Keratinocyte (primary cell): ENCODE measurements at places on chromosomes 6 and 20. TPM values are rescaled to one million over a fixed set of nuclear protein-coding genes. Genes with fewer than 3 reads are reported as not detected.

DNA sequence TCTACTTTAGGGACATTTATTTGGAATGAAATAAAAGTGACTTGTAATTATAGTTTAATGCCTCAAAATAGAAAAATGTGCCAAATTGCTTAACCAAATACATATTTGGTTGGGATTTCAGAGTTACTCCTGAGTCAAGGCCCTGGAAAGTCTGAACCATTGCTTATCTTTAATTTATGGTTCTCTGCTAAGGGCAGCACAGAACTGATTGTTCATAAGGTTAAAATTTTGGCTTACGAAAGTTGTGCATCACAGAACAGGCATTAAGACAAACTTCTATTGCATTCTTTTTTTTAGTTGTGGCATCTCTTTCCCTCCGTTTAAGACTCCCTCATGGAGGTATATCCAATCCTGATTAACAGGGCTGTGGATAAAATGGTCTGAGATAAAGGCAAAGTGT is 92.2 kb upstream of the TENT5A start:
- H3K27ac ChIP-seq: no peak overlapping the region
- no peaks in the 10 kb centered on the region for H3K4me1 ChIP-seq
- H3K4me3 ChIP-seq: no peak overlapping the region
- DNase-seq: no peak
- H3K27me3 ChIP-seq: no peaks in the 10 kb centered on the region
- H3K36me3 ChIP-seq: no peaks in the 10 kb centered on the region

NKAIN4 gene
- polyA plus RNA-seq: not detected in 3 replicates

- H3K27ac ChIP-seq: no peak overlapping the region
- H3K36me3 ChIP-seq: peaks cover 3% of the 10 kb centered on the region
- no peaks in the 10 kb centered on the region for H3K27me3 ChIP-seq
- DNase-seq: no peak
Observed at GRCh38 chr6:108591040-108591816, 30.5 kb downstream of the FOXO3 start.

HLA-DRB1 gene
- polyA plus RNA-seq: 0.12 to 0.54 TPM (median 0.31 TPM) in 3 replicates

GRCh38 chr6:146423452-146423851 is 120.2 kb upstream of the RAB32 start:
- H3K27ac ChIP-seq: no peak overlapping the region
- H3K36me3 ChIP-seq: no peaks in the 10 kb centered on the region
- H3K27me3 ChIP-seq: no peaks in the 10 kb centered on the region
- no peak overlapping the region for H3K4me3 ChIP-seq
- H3K4me1 ChIP-seq: no peaks in the 10 kb centered on the region

JPH2 gene
- polyA plus RNA-seq: 2.5 to 2.9 TPM (median 2.8 TPM) in 3 replicates

- no peak overlapping the region for H3K27ac ChIP-seq
- no peak for DNase-seq
- no peak overlapping the region for H3K4me3 ChIP-seq
- no peaks in the 10 kb centered on the region for H3K27me3 ChIP-seq
- H3K36me3 ChIP-seq: no peaks in the 10 kb centered on the region
- no peaks in the 10 kb centered on the region for H3K4me1 ChIP-seq
Observed at GRCh38 chr6:51857134-51857533, 230.3 kb downstream of the PKHD1 start.

IL17F gene
- not detected in 3 replicates for polyA plus RNA-seq

- H3K4me1 ChIP-seq: no peaks in the 10 kb centered on the region
- DNase-seq: no peak
- H3K27me3 ChIP-seq: no peaks in the 10 kb centered on the region
- H3K27ac ChIP-seq: no peak overlapping the region
- no peak overlapping the region for H3K4me3 ChIP-seq
Observed at GRCh38 chr6:103409475-103409874, 1450.2 kb downstream of the HACE1 start.

MLN gene
- not detected in 3 replicates for polyA plus RNA-seq

GRCh38 chr6:22325481-22325880 is 28.6 kb upstream of the PRL start:
- no peaks in the 10 kb centered on the region for H3K4me1 ChIP-seq
- no peak overlapping the region for H3K4me3 ChIP-seq
- no peak overlapping the region for H3K27ac ChIP-seq
- H3K27me3 ChIP-seq: no peaks in the 10 kb centered on the region
- no peak for DNase-seq
- H3K36me3 ChIP-seq: no peaks in the 10 kb centered on the region

POU3F2 gene
- not detected in 3 replicates for polyA plus RNA-seq

GRCh38 chr20:20036756-20037155 is 15.5 kb downstream of the CRNKL1 start:
- no peaks in the 10 kb centered on the region for H3K4me1 ChIP-seq
- H3K27me3 ChIP-seq: no peaks in the 10 kb centered on the region
- peaks cover 23% of the 10 kb centered on the region for H3K36me3 ChIP-seq
- H3K4me3 ChIP-seq: no peak overlapping the region
- DNase-seq: no peak

DNA sequence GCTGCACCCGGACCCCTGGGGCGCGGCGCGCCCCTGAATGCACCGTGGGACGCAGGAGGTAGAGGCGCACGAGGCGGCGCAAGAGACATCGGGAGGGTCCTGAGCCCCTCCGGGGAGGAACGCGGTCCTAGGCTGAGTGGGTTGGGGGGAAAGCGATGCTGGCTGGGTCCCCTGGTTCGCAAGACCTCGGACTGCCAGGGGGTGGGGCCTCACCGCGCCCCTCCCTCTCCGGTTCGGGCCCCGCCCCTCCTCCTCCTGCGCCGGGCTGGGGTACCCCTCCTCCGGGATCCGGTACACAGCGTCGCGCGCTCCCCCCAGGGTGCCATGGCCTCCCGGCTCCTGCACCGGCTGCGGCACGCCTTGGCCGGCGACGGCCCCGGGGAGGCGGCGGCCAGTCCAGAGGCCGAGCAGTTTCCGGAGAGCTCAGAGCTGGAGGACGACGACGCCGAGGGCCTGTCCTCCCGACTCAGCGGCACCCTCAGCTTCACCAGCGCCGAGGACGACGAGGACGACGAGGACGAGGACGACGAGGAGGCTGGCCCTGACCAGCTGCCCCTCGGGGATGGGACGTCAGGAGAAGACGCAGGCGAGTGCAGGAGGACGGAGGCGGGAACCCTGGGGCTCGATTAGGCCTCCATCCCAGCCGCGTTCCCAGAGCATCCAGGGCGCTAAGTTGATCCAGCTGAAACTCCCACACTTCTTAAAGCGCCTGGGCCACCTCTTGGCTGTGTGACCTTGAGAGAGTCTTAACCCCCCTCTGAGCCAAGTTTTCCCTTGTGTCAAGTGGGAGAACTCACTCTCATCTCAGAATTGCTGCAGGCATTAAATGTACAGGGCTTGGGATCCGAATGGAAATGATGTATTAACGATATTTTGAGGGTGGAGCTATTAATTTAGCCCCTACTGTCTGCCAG is 541 bp downstream of the SNX21 start:
- peak overlapping the region; percentile 85 for H3K4me3 ChIP-seq
- H3K27me3 ChIP-seq: no peaks in the 10 kb centered on the region
- H3K36me3 ChIP-seq: no peaks in the 10 kb centered on the region

GRCh38 chr6:122696853-122697252 is 82.7 kb upstream of the FABP7 start:
- no peaks in the 10 kb centered on the region for H3K36me3 ChIP-seq
- H3K27me3 ChIP-seq: no peaks in the 10 kb centered on the region
- H3K4me1 ChIP-seq: peaks cover 23% of the 10 kb centered on the region
- H3K27ac ChIP-seq: peak overlapping the region; percentile 73
- DNase-seq: peak; percentile 86

- peak; percentile 25 for DNase-seq
- no peaks in the 10 kb centered on the region for H3K27me3 ChIP-seq
- H3K4me1 ChIP-seq: peaks cover 12% of the 10 kb centered on the region
- H3K36me3 ChIP-seq: peaks cover 5% of the 10 kb centered on the region
- H3K27ac ChIP-seq: peak overlapping the region; percentile 11
Observed at GRCh38 chr6:154410619-154411072, 54.0 kb upstream of the IPCEF1 start.

GRCh38 chr6:149889326-149889725 is 8.6 kb downstream of the RAET1E start:
- no peak for DNase-seq
- H3K4me3 ChIP-seq: no peak overlapping the region
- peak overlapping the region; percentile 82 for H3K27ac ChIP-seq
- no peaks in the 10 kb centered on the region for H3K36me3 ChIP-seq
- H3K27me3 ChIP-seq: no peaks in the 10 kb centered on the region
- H3K4me1 ChIP-seq: peaks cover 60% of the 10 kb centered on the region

ULBP1 gene
- 1.7 to 2.4 TPM (median 2.2 TPM) in 3 replicates for polyA plus RNA-seq

DNA sequence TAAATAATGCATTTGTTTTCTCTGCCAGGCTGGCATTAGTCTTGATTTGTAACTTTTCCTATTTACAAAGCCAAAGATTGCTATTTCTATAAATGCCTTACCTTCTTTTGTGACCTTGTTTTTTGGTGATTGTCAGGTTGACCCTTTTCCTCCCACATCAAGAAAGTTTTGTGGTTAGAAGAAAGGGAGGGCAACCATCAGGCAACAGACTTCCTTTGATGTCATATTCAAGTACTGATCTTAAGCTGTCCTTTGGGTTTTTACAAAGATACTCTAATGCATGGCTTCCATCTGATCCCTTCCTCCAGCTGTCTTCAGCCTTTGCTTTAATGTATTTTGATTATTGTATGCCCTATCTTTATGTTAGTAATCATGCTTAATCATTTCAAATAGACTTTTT is 23.9 kb downstream of the RNF217 start:
- peaks cover 43% of the 10 kb centered on the region for H3K4me1 ChIP-seq
- H3K4me3 ChIP-seq: no peak overlapping the region
- no peak for DNase-seq
- no peaks in the 10 kb centered on the region for H3K27me3 ChIP-seq

EYS gene
- polyA plus RNA-seq: 0.17 to 0.34 TPM (median 0.24 TPM) in 3 replicates

DNA sequence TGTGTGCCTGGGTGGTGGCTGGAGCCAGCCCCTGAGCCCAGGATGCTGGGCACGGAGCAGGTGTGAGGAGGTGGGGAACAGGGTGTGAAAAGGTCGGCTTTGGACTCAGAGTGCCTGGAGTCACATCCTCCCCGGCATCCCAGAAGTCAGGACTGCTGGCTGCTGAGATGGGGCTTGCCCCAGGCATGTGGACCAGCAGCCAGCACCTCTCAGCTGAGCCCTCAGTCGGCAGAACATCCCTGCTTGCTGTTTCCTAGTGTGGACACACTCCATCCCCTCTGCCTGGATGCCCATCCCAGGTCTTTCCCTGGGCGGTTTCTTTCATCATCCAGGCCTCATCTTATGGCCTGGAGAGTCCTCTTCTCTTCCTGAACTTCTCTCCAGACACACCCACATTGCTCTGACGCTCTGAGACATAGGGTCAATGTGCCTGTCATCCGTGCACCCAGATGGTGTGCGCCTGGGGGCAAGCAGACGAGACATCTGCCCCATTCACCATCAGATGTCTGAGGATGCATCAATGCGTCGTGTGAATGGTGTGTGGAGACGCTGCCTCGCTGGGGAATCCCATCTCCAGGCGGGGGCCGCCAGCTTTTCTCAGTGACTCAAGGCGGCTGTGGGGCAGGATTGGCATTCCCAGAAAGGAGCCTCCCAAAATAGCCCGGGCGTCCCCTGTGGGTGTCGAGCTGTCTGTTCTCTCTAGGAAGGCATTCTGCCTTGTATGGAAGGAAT is 104.2 kb downstream of the SYCP2 start:
- peaks cover 40% of the 10 kb centered on the region for H3K4me1 ChIP-seq
- no peaks in the 10 kb centered on the region for H3K36me3 ChIP-seq
- H3K27ac ChIP-seq: no peak overlapping the region
- H3K4me3 ChIP-seq: no peak overlapping the region

- H3K27me3 ChIP-seq: peaks cover 11% of the 10 kb centered on the region
- no peak overlapping the region for H3K27ac ChIP-seq
- H3K4me1 ChIP-seq: no peaks in the 10 kb centered on the region
Observed at GRCh38 chr6:75486850-75487518, 6.6 kb downstream of the FILIP1 start.

SIRPD gene
- not detected in 3 replicates for polyA plus RNA-seq

DNA sequence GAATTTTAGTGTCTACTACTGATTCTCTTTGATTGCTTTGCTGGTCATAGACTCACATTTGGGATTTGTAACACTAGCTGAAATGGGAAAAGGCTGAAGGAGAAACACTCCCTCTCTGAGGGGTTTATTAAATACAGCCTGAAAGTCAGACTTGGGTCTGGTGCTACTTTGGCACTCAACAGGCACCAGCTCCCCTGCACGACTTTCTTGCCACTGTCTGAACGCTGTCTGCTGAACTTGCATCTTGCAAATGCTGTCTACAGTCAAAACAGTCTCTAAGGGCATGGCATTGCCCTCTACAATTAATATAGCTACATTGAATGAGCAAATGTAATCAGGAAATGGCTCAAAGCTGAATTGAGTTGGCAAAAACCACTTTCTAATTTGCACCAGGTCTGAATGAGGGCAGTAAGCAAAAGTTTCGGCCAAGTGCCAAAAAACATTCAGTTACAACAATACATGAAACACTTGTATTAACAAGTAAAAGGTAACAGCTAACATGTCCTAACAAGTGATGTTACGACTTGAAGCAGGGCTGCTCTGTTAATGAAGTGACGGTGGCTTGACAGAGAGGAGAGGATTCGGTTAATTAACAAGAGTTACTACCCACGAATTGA is 119.5 kb downstream of the FOXC1 start:
- H3K27ac ChIP-seq: no peak overlapping the region
- no peak overlapping the region for H3K4me3 ChIP-seq
- peaks cover 21% of the 10 kb centered on the region for H3K4me1 ChIP-seq
- peak; percentile 68 for DNase-seq
- H3K36me3 ChIP-seq: no peaks in the 10 kb centered on the region

AMD1 gene
- 51.4 to 105 TPM (median 90.9 TPM) in 3 replicates for polyA plus RNA-seq

GSTA3 gene
- polyA plus RNA-seq: not detected in 3 replicates

DNA sequence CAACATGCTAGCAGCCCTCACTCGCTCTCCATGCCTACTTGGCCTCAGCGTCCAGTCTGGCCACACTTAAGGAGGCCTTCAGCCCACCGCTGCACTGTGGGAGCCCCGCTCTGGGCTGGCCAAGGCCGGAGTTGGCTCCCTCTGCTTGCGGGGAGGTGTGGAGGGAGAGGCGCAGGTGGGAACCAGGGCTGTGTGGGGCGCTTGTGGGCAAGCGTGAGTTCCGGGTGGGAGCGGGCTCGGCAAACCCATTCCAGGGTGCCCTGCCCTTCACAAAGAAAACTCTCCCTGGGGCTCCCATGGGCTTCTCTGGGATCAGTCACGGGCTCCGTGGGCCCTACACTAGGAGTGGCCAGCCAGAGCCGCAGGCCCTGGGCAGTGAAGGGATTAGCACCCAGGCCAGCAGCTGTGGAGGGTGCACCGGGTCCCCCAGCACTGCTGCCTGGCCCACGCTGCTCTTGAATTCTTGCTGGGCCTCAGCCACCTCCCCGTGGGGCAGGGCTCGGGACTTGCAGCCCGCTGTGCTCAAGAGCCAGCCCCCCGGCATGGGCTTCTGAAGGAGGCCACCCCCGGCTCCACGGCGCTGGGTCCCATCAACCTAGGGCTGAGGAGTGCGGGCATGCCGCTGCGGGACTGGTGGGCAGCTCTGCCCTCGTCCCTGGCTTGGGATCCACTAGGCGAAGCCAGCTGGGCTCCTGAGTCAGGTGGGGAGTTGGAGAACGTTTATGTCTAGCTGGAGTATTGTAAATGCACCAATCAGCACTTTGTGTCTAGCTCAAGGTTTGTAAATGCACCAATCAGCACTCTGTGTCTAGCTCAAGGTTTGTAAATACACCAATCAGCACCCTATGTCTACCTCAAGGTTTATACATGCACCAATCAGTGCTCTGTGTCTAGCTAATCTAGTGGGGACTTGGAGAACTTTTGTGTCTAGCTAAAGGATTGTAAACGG is 273.6 kb upstream of the SULF2 start:
- H3K27me3 ChIP-seq: peaks cover 3% of the 10 kb centered on the region
- no peak for DNase-seq

SLC32A1 gene
- not detected in 3 replicates for polyA plus RNA-seq

GRCh38 chr6:116666869-116667268 is 1.7 kb downstream of the ZUP1 start:
- peaks cover 21% of the 10 kb centered on the region for H3K4me1 ChIP-seq
- H3K4me3 ChIP-seq: peak overlapping the region; percentile 78
- H3K27ac ChIP-seq: peak overlapping the region; percentile 19
- no peaks in the 10 kb centered on the region for H3K36me3 ChIP-seq
- H3K27me3 ChIP-seq: no peaks in the 10 kb centered on the region
